Tibial artery (tissue), 4 donors: ENCODE measurements at places on chromosomes 2 and 18.

GRCh38 chr2:161586517-161587167 is 37.6 kb upstream of the SLC4A10 start:
- no peak for DNase-seq
- no peaks in the 10 kb centered on the region for H3K4me1 ChIP-seq
- no peaks in the 10 kb centered on the region for H3K27me3 ChIP-seq
- H3K27ac ChIP-seq = no peak overlapping the region
- H3K36me3 ChIP-seq = no peaks in the 10 kb centered on the region

GRCh38 chr18:74791501-74792194 is 194.0 kb downstream of the ZNF407 start:
- H3K36me3 ChIP-seq = no peaks in the 10 kb centered on the region
- H3K27me3 ChIP-seq = no peaks in the 10 kb centered on the region
- no peak for DNase-seq
- no peaks in the 10 kb centered on the region for H3K4me1 ChIP-seq
- no peak overlapping the region for H3K4me3 ChIP-seq
- H3K27ac ChIP-seq = no peak overlapping the region

- no peak overlapping the region for H3K4me3 ChIP-seq
- H3K27ac ChIP-seq = no peak overlapping the region
- no peaks in the 10 kb centered on the region for H3K27me3 ChIP-seq
- no peaks in the 10 kb centered on the region for H3K4me1 ChIP-seq
- H3K36me3 ChIP-seq = no peaks in the 10 kb centered on the region
- no peak for DNase-seq
These were observed 6.9 kb upstream of the KYNU start for GRCh38 chr2:142870526-142870925.

- no peak overlapping the region for H3K4me3 ChIP-seq
- no peaks in the 10 kb centered on the region for H3K27me3 ChIP-seq
- H3K36me3 ChIP-seq = no peaks in the 10 kb centered on the region
- peak overlapping the region; percentile 77 for H3K27ac ChIP-seq
- DNase-seq = peak; percentile 87
These were observed 161.8 kb downstream of the DYSF start for GRCh38 chr2:71614976-71615766.

GRCh38 chr18:3597409-3598357 is 147.7 kb downstream of the TGIF1 start:
- no peaks in the 10 kb centered on the region for H3K4me1 ChIP-seq
- no peaks in the 10 kb centered on the region for H3K36me3 ChIP-seq
- H3K27me3 ChIP-seq = no peaks in the 10 kb centered on the region
- no peak for DNase-seq

DNA sequence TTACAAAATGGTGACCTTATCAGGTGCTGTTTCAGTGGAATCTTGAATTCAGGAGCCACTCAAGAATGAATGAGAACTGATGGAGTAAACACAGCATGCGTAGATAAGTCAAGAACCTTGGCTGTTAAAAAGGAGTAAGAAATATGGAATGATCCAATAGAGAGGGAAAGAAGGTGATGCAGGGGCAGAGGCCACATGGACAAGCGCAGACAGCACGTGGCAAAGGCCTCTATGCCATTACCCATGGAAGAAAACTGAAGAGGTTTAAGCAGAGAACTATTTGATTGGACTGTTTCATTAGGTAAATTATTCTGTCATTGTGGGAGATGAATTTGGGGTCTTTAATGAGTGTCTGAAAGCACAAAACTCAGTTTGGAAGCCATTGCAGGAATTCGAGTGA is 142.4 kb upstream of the RASGRP3 start:
- H3K4me1 ChIP-seq = no peaks in the 10 kb centered on the region
- no peak overlapping the region for H3K4me3 ChIP-seq
- no peaks in the 10 kb centered on the region for H3K36me3 ChIP-seq
- no peaks in the 10 kb centered on the region for H3K27me3 ChIP-seq

DNA sequence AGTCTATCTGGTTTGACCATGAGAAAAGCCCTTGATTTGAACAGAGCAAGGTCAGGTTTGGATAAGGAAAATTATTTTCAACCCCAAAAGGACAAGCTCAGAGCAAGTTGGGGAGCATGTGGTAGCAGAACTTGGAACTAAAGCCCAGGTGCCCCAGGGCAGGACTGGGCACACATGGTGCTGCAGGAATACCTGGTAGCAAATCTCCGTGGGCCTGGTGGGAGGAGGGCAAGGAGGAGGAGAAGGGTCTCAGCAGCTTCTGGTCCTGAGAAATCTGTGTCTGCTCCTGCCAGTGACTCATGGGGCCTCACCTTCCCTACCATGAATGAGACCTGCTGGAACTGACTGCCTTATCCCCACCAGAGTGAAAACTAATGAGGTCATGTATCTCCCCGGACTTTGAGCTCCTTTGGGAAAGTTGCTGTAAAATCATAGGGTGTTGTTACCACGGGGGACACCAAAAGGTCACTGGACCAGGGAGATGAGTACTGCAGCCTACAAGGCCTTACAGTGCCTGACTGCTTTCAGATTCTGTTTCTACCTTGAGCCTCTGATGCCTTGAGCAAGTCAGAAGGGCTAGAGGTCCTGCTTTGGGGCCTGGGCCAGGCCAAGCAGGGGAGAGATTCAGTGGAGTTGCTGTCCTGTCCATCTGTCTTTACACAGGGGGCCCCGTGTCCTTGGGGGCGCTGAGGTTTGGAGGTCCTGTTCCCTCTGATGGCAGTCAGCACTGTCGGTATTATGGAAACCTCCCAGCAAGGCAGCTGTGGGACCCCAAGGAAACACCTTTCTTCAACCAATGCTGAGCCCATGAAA is 304.0 kb downstream of the MYCN start:
- no peaks in the 10 kb centered on the region for H3K4me1 ChIP-seq
- H3K4me3 ChIP-seq = no peak overlapping the region
- no peak overlapping the region for H3K27ac ChIP-seq
- H3K27me3 ChIP-seq = no peaks in the 10 kb centered on the region
- DNase-seq = no peak

DNA sequence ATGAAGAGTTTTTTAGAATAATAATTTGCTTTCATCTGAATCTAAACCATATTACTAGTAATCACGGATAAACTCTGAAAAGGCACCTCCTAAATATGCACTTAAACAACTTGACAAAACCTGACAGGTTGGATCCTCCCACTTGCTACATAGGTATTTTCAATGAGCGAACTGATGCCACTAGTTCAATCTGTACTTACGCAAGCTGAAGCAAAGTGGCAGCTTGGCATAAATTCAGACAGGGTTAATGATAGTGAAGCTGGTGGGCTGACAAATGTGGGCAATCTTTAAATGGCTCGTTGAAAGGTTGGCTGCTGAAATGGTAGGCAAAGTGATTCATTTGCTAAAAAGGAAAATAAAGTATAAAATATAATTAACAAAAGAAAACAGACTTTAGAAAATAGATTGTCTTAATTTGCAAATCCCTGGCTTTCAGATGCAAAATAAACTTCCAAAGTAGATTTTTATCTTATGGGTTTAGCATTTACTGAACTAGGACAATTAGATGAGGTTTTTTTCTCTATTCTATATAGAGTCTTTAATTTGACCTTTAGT is 1713.5 kb upstream of the SLC39A10 start:
- no peak overlapping the region for H3K4me3 ChIP-seq
- DNase-seq = no peak
- no peaks in the 10 kb centered on the region for H3K36me3 ChIP-seq

DNA sequence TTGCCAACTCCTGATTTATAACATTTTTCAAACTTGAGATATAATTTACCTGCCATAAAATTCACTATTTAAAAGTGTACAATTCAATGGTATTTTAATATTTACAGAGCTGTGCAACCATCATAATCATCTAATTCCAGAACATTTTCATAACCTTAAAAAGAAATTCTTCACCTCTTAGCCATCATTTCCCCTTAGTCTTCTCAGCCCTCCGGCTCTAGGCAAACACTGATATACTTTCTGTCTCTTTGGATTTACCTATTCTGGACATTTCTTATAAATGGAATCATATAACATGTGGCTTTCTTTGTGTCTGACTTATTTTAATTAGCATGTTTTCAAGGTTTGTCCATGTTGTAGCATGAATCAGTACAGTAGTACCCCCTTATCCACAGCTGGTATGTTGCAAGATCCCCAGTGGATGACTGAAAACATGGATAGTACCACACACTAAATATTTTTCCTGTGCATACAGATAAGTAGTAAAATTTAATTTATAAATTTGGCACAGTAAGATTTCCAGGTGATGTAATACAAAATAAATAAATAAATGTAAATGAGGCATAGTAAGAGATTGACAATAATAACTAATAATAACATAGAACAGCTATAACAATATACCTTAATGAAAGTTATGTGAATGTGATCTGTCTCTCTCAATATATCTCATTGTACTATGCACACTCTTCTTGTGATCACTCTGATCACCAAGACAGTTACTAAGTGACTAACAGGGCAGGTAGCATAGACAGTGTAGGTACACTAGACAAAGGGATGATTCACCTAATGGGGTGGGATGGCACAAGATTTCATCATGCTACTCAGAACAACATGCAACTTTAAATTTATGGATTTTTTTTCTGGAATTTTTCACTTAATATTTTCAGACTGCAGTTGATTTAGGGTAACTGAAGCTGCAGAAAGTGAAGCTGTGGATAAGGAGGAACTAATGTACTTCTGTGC is 73.1 kb downstream of the RAB3GAP1 start:
- no peaks in the 10 kb centered on the region for H3K27me3 ChIP-seq
- no peak for DNase-seq
- H3K4me1 ChIP-seq = no peaks in the 10 kb centered on the region
- no peak overlapping the region for H3K4me3 ChIP-seq
- no peak overlapping the region for H3K27ac ChIP-seq
- peaks cover 51% of the 10 kb centered on the region for H3K36me3 ChIP-seq

GRCh38 chr2:131016826-131017741 is 76.2 kb downstream of the FAM168B start:
- no peaks in the 10 kb centered on the region for H3K4me1 ChIP-seq
- H3K27ac ChIP-seq = no peak overlapping the region

- no peaks in the 10 kb centered on the region for H3K36me3 ChIP-seq
- H3K27ac ChIP-seq = no peak overlapping the region
- H3K27me3 ChIP-seq = no peaks in the 10 kb centered on the region
- no peak for DNase-seq
- H3K4me3 ChIP-seq = no peak overlapping the region
These were observed 19.1 kb downstream of the PHOSPHO2 start for GRCh38 chr2:169713331-169713730.

DNA sequence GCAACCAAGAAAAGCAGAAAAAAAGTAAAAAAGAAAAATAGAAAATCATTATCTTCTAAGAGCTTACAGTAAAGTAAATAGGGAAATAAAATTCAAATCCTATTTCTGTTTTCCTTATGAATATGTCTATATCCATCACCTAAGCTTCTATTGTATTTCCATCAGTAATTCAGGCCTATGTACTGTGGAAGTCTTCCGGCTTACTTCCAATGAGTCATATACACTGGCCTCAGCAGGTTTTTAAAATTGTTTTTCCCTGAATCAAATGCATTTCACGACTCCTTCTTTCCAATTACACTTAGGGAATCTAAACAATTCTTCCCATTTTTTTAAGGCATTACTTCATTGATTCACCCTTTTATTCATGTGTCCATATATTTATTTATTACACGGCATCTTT is 164.7 kb downstream of the CCDC102B start:
- no peak overlapping the region for H3K4me3 ChIP-seq
- H3K27me3 ChIP-seq = no peaks in the 10 kb centered on the region
- DNase-seq = no peak
- no peak overlapping the region for H3K27ac ChIP-seq
- no peaks in the 10 kb centered on the region for H3K36me3 ChIP-seq

GRCh38 chr2:133248264-133248663 is 320.0 kb downstream of the NCKAP5 start:
- H3K27ac ChIP-seq = no peak overlapping the region
- H3K27me3 ChIP-seq = no peaks in the 10 kb centered on the region
- H3K36me3 ChIP-seq = no peaks in the 10 kb centered on the region
- H3K4me1 ChIP-seq = no peaks in the 10 kb centered on the region
- no peak for DNase-seq

GRCh38 chr2:214801068-214801467 is 8.4 kb downstream of the BARD1 start:
- no peak overlapping the region for H3K27ac ChIP-seq
- no peak overlapping the region for H3K4me3 ChIP-seq
- DNase-seq = no peak
- H3K4me1 ChIP-seq = peaks cover 6% of the 10 kb centered on the region
- H3K27me3 ChIP-seq = no peaks in the 10 kb centered on the region
- no peaks in the 10 kb centered on the region for H3K36me3 ChIP-seq

GRCh38 chr2:166609183-166609959 is 115.3 kb upstream of the SCN7A start:
- no peak overlapping the region for H3K4me3 ChIP-seq
- H3K27ac ChIP-seq = no peak overlapping the region
- no peak for DNase-seq
- no peaks in the 10 kb centered on the region for H3K4me1 ChIP-seq
- no peaks in the 10 kb centered on the region for H3K36me3 ChIP-seq
- H3K27me3 ChIP-seq = no peaks in the 10 kb centered on the region
